Activated CD4-positive, alpha-beta T cell treated with anti-CD3 and anti-CD28 coated beads, Interleukin-2, amount 50 U/mL, for 48 hours (primary cell): ENCODE measurements at places on chromosomes 2 and 18.
A peak's percentile ranks its signal among the peaks of the same experiment; 100 is the strongest.

DNA sequence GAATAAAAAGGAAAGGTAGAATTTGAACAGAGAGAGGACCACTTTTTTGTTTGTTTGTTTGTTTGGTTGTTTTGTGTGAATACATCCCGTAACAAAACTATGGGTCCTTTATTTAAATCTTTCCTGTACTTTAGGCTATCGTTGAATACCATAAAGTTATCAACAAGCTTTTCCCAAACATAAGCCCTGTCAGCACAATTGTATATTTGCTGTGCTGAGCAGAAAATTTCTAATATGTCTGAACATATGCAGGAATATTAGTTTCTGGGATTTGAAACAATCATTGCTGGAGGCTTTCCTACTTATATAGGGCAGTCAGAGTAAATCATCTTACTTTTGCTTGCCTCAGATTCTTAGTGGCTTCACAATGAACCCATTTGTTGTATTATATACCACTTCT lies 536.4 kb downstream of the CNTNAP5 start:
- no peak for DNase-seq

GRCh38 chr2:215946586-215946985 lies 66.8 kb downstream of the MREG start:
- DNase-seq, result no peak

DNA sequence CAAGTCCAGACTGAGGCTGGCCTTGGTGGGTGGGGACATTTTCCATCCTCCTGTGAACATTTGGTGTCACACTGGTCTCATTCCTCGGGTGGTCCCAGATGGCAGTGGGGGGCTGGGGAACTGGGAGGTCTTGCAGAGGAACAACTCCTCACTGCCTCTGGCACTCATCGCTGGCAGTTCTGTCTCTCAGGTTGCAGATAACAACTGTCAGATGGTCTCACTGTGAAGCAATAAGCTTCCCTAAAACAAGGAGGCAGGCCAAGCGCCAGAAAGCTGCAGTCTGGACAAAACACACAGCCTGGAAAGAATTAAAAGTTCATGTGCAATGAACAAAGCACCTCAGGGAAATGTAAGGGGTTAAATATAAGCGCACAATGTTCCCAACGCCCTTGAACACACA lies 78.1 kb downstream of the IRS1 start:
- DNase-seq, result no peak

DNA sequence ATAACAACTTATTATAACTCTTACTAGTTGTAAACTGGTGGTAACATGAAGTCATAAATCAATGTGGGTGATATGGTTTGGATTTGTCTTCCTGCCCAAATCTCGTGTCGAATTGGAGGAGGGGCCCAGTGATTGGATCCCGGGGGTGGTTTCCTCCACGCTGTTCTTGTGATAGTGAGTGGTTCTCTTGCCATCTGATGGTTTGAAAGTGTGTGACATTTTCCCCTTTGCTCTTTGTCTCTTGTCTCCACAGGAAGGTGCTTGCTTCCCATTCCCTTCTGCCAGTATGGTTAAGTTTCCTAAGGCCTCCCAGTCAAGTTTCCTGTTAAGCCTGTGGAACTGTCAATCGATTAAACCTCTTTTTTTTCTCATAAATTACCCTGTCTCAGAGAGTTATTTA lies 321.6 kb downstream of the DSEL start:
- no peak for DNase-seq

DNA sequence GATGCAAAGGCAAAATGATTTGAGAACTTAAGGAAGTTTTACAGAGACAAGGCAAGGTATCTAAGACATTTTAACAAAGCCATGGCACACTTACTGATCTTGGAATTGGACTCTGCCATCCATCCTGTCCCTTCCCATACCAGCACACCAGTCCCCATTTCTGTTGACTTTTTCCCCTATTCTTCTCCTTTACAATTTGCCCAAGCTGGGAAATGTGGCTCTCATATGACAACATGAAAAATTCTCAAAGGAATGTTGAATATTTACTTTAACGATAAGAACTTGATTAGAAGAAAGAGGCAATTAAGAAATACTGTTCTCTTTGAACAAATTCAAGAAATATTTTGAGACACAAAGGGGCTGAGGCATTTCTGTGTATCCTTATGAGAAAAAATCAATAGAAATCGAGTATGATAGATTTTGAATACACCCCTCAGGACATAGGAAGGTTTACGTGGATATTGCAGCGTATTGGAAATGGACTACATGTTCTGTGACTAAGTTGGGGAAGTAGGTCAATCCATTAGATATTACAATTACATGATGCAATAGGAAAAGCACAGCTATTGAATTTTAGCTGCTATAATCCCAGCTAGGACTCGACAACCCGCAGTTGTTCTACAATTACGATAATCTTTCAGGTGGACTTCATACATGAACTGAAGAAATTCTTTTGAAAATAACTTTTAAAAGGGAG lies 201.6 kb downstream of the TRIB2 start:
- DNase-seq, result no peak

GRCh38 chr2:62474176-62474575 lies 31.8 kb downstream of the TMEM17 start:
- DNase-seq, result no peak

- DNase-seq, result no peak
Observed at GRCh38 chr2:8728305-8729015, 46.6 kb downstream of the ID2 start.

- DNase-seq, result no peak
Observed at GRCh38 chr2:5391362-5391761, 300.8 kb upstream of the SOX11 start.

GRCh38 chr18:46013484-46014189 lies 46.5 kb upstream of the EPG5 start:
- peak; percentile 13 for DNase-seq

GRCh38 chr2:138101718-138102117 lies 137.4 kb downstream of the HNMT start:
- no peak for DNase-seq

DNA sequence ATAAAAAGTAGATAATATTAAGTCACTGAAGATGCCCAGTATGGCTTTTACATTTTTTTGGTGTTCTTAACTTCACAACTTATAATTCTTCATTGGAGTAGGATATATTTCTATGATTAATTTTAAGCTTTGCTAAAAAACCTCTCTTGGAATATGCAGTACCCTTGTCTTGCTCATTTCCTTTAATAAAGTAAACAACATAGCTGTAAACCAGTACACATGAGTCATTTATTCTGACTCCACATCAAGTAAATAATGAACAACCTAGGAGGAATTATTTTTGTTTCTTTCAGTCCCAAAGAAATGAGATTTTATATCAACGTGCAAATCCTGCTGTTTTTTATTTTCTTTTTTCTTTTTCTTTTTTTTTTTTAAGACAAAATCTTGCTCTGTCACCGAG lies 869.1 kb downstream of the CNTNAP5 start:
- no peak for DNase-seq
